ENCODE measurements at places on chromosomes 11 and 22. TPM values are rescaled to one million over a fixed set of nuclear protein-coding genes. Genes with fewer than 3 reads are reported as not detected.

The SOX6 gene
- total RNA-seq: 1.4 TPM

The CABP7 gene
- 14.6 TPM for total RNA-seq

The RAG1 gene
- total RNA-seq: 0.39 TPM

DNA sequence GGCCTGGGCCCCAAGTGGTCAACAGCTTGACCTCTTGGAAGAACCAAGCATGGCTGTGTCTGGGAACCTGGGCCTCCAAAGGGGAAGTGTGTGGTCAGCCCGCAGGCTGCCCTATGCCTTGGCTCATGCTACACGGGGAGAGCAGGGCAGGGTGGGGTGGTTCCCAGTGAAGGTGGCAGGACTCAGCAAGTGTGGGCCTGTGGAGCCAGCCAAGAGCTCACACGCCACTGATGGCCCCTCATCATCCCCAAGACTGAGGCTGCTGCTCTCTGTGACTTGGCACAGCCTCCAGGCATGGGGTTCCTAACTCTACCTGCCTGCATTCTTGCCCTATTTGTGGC lies 15.9 kb upstream of the DGCR8 start:
- no peak for DNase-seq
- H3K27ac ChIP-seq: no peak overlapping the region

- H3K36me3 ChIP-seq: peaks cover 5% of the 10 kb centered on the region
- no peaks in the 10 kb centered on the region for H3K4me1 ChIP-seq
- no peak overlapping the region for H3K4me3 ChIP-seq
- H3K27ac ChIP-seq: no peak overlapping the region
- no peak for DNase-seq
Measured at GRCh38 chr11:17793642-17794170, 59.1 kb downstream of the KCNC1 start.

The MMP1 gene
- not detected for total RNA-seq

The OR4A16 gene
- total RNA-seq: not detected

DNA sequence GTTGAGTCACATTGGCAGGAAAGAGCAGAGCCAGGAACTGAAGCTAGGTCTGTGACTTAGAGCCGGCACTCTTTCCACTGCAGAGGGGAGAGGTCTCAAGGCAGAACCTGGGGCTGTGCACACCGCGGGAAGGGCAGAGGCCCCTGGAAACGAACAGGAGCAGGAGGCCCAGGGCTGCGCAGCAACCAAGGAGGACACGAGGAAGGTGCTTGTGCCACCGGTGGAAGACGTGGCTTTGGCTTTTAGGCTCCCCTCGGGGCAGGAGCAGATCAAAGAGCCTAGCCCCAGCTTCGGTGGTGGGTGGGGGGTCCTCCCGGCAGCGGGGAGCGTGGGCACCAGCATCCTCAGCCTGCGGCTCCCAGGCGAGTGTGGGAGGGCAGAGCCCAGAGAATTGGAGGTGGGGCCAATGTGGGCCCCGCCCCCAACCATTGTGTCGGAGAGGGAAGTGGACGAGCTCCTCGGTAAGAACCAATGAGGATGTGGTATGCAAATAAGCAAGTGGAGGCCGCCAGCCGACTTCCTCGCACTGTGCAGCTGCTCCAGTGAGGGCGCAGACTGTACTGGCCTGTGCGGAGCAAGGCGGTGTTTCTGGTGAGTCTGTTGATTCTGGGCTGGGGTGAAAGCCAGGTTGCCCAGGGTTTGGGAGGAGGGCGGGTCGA lies at the start of gene CCDC116:
Gene CCDC116 (plus strand): TSS at position 524 of the 659 bp plus-strand sequence. CDS start 422 bp downstream, outside the sequence.
- DNase-seq: no peak

GRCh38 chr11:112440518-112440917 lies 179.9 kb upstream of the PLET1 start:
- no peak overlapping the region for H3K4me3 ChIP-seq
- H3K27ac ChIP-seq: no peak overlapping the region

The DNAJB13 gene
- total RNA-seq: not detected

The TSPAN18 gene
- 80.4 TPM for total RNA-seq

The CDHR5 gene
- not detected for total RNA-seq

- no peaks in the 10 kb centered on the region for H3K27me3 ChIP-seq
- no peak overlapping the region for H3K4me3 ChIP-seq
- H3K27ac ChIP-seq: no peak overlapping the region
Measured at GRCh38 chr11:90349731-90350130, 126.9 kb upstream of the CHORDC1 start.

GRCh38 chr22:43305806-43306205 lies 37.4 kb downstream of the SCUBE1 start:
- peaks cover 37% of the 10 kb centered on the region for H3K4me1 ChIP-seq
- H3K4me3 ChIP-seq: no peak overlapping the region
- no peak for DNase-seq
- no peaks in the 10 kb centered on the region for H3K36me3 ChIP-seq

GRCh38 chr11:102154806-102155205 lies 44.6 kb downstream of the YAP1 start:
- H3K4me1 ChIP-seq: no peaks in the 10 kb centered on the region
- no peaks in the 10 kb centered on the region for H3K27me3 ChIP-seq
- no peak overlapping the region for H3K4me3 ChIP-seq
- no peak for DNase-seq
- no peak overlapping the region for H3K27ac ChIP-seq

The EHF gene
- not detected for total RNA-seq
